Smooth muscle cell of trachea (primary cell): ENCODE measurements at places on chromosomes 16 and 17. TPM values are rescaled to one million over a fixed set of nuclear protein-coding genes. Genes with fewer than 3 reads are reported as not detected.

The GPRC5B gene
- total RNA-seq: 4.4 and 23.3 TPM in 2 replicates

The LRRC37A3 gene
- total RNA-seq: 6.0 and 6.7 TPM in 2 replicates

The MTSS2 gene
- 37.8 and 55.6 TPM in 2 replicates for total RNA-seq

The C17orf100 gene
- total RNA-seq: 0.58 and 1.2 TPM in 2 replicates

The IFT20 gene
- total RNA-seq: 49.0 and 52.6 TPM in 2 replicates

The KRT12 gene
- not detected in 2 replicates for total RNA-seq

The NOD2 gene
- total RNA-seq: under 0.01 and 0.66 TPM in 2 replicates

The KLHL36 gene
- 75.2 and 146 TPM in 2 replicates for total RNA-seq

The EVI2A gene
- total RNA-seq: 9.6 and 15.3 TPM in 2 replicates

The CX3CL1 gene
- 0.33 and 0.58 TPM in 2 replicates for total RNA-seq

The C17orf107 gene
- total RNA-seq: 1.9 and 5.0 TPM in 2 replicates

The PDILT gene
- total RNA-seq: not detected in 2 replicates

The TSPAN10 gene
- total RNA-seq: 2.5 and 2.6 TPM in 2 replicates

The NOG gene
- total RNA-seq: not detected in 2 replicates

The SOX9 gene
- 12.7 and 12.9 TPM in 2 replicates for total RNA-seq

The FGF11 gene
- 0.58 and 2.8 TPM in 2 replicates for total RNA-seq

The TP53TG3B gene
- total RNA-seq: not detected in 2 replicates

The KRT24 gene
- not detected in 2 replicates for total RNA-seq

The FLYWCH1 gene
- total RNA-seq: 46.4 and 77.6 TPM in 2 replicates
